ENCODE measurements at places on chromosomes 4 and X.

- no peak for DNase-seq
These were observed 837.4 kb downstream of the TRIML1 start for GRCh38 chr4:188976644-188977115.

GRCh38 chrX:9340598-9341290, 124.1 kb upstream of the TBL1X start:
- DNase-seq: peak; percentile 24

GRCh38 chrX:136497556-136498052, at the start of gene HTATSF1:
Gene HTATSF1 (plus strand): TSS chrX:136497592. CDS start chrX:136497685, 93 bp downstream.
- peak; percentile 2 for DNase-seq

- peak; percentile 68 for DNase-seq
These were observed 737 bp downstream of the FGF2 start for GRCh38 chr4:122827258-122827878.

DNA sequence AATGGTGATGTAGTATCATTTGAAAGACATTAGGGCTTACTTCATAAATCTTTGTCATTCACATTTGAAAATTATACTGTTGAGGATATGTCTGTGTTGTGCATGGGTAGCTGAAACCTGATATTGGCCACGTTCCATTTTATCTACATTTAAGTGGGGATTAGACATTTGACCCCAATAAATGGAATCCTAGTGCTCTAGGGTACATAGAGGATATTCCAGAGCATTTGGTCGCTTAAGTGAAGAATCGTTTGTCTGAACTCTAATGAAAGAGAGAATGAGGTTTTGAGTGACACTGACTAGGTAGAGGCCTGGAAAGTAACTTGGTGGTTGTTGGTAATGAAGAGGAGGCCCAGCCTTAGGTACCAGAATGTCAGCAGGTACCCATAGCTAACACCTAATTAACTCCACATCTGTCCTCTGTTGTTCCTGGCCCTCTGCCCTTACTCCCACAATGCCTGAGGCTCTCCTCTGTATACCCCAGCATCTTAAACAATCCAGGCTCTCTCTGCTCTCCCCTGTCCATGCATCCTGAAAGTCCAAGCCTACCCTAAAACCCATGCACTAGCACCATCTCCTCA, 299.5 kb upstream of the KLF3 start:
- no peak for DNase-seq

- DNase-seq: no peak
These were observed 9.1 kb downstream of the AKAP17A start for GRCh38 chrX:1600406-1601050.

DNA sequence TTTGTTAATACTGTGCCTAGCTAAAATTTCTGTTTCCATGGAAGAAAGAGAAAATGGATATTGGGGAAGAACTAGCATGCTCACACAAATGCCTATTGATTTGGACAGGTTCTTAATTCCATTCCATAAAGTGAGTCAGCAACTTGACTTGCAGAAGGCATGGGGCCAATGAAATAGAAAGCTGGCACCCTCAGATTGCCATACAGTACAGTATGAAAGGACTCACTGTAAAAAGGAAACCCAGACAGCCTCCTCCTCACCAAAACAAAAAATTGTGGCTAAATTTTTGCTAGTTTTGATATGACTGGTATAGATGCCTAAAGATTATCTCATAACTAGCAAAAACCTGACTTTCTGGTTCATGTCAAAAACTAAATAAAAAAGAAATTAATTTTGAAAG, 11.2 kb upstream of the TAB3 start:
- DNase-seq: no peak

DNA sequence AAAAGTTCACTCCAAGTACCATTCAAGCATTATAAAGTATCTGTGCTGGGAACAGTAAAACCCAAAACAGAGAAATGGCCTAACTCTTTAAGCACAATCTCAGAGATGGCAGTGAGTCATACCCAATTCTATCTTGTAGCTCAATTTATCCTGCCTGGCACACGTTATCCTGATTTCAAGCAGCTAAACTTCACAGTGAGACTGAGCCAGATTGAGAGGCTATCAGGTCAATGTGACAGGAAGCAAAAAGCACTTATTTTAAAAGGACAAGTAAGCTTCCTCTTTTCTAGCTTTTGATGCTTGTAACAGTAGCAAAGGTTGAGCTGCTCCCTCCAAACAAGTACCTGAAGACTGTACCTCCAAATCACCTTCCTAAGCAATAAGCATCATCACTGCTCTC, 324.9 kb downstream of the NAF1 start:
- DNase-seq: no peak

DNA sequence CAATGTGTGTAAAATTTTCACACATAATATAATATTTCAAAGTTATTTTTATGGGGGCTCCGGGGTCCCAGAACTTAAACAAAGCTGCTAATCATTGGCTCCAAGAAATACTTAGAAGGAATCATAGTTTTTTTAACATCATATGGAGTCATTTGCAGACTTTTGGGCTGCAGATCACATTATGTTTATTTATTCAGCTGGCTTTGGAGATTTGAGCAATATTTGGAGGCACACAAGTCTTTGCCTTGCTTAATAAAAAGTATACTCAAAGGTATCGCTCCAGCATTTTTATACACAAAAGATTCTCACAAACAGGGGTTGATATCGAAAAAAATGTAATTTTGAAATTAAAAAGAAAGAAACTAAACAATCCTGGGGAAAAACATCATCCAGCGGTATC, 382.5 kb upstream of the TENM3 start:
- DNase-seq: no peak

GRCh38 chr4:41322617-41323016, 65.9 kb downstream of the UCHL1 start:
- no peak for DNase-seq

GRCh38 chr4:2832309-2832980, 11.2 kb upstream of the ADD1 start:
- peak; percentile 78 for DNase-seq

GRCh38 chr4:69995526-69996016, at the start of gene STATH:
Gene STATH (plus strand): TSS chr4:69995966. CDS start chr4:69998438, 2,472 bp downstream.
- no peak for DNase-seq

GRCh38 chrX:1719270-1719669, 104.4 kb downstream of the ASMT start:
- no peak for DNase-seq

- DNase-seq: peak; percentile 75
These were observed 60.5 kb downstream of the TBC1D14 start for GRCh38 chr4:6969826-6970800.

DNA sequence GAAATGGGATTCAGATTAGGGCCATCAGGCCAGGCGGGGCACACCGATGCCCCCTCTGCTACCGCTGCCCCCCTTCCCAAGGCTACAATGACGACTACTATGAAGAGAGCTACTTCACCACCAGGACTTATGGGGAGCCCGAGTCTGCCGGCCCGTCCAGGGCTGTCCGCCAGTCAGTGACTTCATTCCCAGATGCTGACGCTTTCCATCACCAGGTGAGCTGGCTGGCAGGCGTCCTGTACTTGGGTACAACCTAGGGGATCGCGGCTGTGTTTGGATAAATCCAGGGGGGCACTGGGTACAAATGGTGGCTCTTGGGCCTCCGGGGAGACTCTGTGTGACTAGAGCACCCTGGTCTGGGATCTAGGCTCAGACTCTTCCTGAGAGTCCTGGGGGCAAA, 1.1 kb downstream of the EMD start:
- no peak for DNase-seq

DNA sequence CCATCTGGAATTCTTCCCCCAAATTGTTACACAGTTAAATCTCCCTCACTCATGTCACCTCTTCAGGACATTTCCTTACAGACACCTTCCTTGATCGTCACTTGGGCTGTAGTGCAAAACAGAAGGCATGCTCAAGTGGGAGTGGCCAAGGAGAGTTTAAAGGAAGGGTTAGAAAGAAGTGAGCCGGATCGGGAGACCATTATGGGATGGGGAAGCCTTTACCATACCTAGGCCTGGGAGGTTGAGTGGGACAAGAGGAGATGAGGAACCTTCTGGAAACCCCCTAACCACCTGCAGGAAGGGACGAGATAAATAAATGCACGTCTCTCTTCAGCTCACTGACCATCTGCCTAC, 102.7 kb downstream of the UCHL1 start:
- no peak for DNase-seq

DNA sequence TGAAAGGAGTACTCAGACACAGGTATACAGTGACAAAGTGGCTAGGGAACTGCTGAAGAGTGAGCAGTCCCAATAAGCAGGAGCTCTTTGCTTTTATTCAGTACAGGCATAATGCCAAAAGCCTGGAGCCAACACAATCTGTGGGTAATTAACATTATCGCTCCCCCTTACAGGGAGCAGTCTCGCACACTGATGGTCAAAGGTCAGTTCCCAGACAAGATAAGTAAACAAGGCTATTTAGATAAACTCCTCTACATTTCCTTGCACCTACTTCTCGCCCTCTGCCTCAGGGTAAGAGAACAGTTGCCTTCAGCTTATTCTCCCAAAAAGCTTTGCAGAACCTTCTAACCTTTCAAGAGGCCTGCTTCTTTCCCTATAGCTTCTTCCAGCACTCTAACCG, 73.9 kb upstream of the TAF9B start:
- DNase-seq: no peak

DNA sequence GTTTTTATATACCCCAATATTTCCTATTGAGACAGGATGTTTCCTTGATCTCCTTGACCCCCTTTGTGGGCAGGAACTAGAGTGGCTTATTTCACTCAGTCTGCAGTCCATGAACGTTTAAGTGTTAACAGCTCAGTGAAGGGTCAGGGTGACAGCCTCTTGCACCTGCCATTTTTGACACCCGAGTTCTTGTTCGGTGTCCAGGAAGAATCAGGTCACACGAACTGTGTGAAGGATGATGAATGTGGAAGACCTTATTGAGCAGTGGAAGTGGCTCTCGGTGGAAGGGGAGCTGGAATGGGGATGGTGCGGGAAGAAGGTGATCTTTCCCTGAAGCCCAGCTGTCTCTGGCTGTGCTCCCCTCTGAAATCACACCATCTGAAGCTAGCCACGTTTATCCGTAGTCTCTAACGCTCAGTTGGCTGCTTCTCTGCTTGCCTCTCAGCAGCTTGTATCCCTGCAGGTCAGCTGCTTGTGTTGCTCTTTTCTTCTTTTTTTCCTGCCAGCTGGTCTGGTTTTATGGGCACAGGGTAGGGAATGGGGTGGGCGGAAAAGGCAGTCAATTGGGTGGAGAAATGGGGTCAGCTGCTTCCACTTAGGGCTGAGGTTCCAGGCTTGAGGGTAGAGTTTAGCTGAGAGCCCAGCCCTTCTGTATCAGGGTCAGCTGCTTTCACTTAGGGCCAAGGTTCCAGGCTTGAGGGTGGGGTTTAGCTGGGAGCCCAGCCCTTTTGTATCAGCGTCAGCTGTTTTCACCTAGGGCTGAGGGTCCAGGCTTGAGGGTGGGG, 29.0 kb upstream of the CCNG2 start:
- no peak for DNase-seq

GRCh38 chr4:183136855-183137254, 37.8 kb downstream of the WWC2 start:
- DNase-seq: no peak

DNA sequence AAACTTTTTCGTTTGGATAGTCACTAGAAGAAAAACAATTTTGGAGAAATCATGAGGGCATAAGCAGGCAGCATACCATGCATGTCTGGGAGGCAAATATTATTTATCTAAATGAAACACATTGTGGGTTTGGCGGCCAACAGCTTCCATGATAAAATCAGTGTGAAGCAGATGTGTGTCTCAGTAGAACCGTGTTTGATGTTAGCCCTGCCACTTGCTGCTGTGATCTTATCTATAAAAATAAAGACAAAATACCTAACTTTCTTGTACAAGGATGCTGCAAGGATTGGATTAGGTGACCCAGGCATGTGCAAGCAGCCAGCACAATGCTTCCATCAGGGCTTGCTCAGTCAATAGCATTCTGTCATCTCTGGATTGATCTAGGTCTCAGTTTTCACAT, 341.4 kb downstream of the PACRGL start:
- DNase-seq: no peak

- DNase-seq: no peak
These were observed 392.8 kb upstream of the NR3C2 start for GRCh38 chr4:148834804-148835631.

DNA sequence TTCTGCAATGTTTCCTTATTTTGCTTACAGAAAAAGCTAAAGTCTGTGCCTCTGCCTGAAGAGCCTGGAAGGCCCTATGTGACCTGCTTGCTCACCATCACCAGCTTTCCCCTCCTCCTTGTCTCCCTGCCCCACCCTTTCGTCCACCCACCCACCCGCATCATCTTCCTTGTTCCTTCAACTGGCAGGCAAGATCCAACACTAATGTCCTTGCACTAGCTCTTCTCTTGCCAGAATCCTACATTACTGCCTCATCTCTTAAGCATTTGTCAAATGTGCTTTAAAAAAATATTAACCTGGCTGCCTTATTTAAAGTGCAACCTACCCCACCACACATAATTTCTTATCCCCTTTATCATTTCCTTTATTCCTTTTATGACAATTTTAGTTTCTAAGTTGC, 165.1 kb upstream of the PPP3CA start:
- DNase-seq: no peak
